Stimulated activated CD4-positive, alpha-beta T cell treated with anti-CD3 and anti-CD28 coated beads, Interleukin-4, amount 100 ng/mL, for 1 hour (primary cell): ENCODE measurements at places on chromosomes 5 and 9.

DNA sequence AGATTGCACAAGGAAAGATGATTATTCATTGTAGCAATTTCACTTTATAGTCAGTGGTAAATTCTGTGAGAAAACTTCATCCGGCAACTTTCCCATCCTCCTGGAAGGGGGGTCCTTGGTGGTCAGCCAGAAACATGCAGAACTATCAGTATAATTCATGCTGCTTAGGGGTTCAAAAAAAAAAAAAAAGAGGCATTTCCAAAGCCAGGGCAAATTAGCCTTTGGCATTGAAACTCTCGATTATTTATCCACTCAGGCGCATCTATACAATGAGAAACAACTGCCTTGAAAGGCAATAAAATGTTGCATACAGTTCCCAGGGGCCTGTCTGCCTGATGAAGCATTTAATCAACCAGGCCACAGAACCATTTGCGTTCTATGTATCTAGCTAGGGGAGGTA is 263.3 kb downstream of the TMEM167A start:
- DNase-seq: no peak

GRCh38 chr5:77743181-77743580 is 33.0 kb downstream of the TBCA start:
- DNase-seq: no peak

DNA sequence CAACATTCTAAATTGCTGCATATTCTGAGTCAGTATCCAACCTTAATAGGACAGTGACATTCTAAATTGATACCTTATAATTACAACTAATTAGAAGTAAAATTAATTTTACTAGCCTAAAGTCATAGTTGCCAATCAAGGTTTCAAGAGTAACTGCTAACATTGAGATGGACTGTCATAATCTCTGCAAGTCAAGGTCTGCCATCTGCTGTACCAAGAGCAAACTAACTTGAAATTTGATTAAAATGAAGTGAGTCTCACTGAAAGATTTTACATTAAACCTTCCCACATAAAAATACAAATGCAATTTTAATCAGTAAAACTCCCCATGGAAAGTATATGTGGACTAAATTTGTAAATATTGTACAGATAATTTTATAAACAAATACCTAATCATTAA is 235.3 kb downstream of the PRDM9 start:
- DNase-seq: no peak

DNA sequence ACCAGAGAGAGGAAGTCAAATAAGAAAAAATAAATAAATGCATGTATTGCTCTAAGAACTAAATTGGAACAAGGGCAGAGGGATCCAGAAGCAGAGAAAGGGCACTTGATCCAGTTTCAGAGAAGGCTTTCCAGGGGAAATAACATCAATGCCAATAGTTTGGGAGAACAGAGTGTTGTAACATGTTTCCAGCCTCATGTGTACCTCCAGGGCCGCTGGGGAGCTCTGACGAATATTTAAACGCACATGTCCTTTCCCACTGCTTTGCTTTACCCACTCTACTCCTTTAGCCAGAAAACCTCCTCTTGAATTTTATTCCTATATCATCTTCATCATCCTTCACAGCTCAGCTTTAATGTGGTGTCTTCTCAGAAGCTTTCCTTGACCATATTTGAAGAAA is 233.7 kb downstream of the ENC1 start:
- no peak for DNase-seq

DNA sequence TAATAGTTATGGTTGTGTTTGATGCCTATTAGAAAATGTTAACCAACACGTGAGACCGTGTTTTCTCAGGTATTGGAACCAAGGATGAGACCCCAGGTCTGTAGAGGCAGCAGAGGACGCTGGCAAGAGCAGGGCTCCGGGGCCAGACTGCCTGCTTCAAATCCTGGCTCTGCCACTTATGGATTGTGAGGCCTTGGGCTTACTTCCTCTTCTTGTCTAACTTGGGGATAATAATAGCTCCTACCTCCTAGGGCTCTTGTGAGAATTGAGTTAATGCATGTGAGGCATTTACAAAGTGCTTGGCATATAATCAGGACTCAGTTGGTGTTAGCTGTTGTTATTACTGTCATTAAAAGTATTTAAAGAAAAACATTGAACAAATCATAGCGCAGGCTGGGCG is 85.5 kb upstream of the PITX1 start:
- DNase-seq: no peak

DNA sequence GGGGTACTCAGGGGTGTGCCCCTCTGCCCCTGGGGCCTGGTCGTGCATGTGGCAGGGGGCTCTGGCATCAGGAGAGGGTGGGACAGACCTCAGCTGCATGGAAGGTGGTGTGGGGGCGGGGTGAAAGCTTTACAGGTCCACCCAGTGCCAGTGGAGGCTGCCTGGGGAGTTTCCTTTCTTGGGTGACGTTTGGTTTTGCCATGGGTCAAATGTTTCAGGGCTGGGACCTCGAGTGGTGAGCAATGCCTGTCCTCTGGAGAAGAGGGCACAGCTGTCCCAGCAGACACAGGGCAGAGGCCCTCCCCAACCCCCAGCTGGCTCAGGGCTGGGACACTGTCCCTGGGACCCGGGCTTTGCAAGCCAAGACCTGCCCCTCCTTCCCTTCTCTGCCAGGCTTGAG is 3.6 kb downstream of the RXRA start:
- no peak for DNase-seq

DNA sequence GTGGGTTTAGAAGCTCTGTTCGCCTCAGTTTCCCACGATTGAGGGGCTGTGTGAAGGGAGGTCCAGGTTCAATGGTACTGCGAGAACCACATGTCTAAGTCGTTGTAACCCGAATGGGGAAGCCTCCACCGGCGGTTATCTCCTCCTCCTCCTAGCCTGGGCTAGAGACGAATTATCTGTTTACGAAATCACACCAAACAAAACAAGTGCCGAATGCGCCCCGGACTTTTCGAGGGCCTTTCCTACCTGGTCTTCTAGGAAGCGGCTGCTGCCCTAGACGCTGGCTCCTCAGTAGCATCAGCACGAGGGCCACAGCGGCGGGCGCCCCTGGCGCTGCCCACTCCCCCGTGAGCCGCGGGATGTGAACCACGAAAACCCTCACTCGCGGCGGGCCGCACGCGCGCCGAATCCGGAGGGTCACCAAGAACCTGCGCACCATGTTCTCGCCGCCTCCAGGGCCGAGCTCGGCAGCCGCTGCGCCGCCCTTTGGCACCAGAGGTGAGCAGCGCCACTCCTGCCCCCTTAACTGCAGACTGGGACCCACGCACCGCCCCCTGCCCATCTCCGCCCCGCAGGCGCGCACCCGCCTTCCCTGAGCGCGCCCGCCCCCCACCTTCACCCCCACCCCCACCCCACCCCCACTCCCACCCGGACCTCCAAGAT is at the start of gene CDKN2A:
CDKN2A (minus strand) TSS at position 500 of the 663 bp plus-strand sequence.
- peak; percentile 46 for DNase-seq

DNA sequence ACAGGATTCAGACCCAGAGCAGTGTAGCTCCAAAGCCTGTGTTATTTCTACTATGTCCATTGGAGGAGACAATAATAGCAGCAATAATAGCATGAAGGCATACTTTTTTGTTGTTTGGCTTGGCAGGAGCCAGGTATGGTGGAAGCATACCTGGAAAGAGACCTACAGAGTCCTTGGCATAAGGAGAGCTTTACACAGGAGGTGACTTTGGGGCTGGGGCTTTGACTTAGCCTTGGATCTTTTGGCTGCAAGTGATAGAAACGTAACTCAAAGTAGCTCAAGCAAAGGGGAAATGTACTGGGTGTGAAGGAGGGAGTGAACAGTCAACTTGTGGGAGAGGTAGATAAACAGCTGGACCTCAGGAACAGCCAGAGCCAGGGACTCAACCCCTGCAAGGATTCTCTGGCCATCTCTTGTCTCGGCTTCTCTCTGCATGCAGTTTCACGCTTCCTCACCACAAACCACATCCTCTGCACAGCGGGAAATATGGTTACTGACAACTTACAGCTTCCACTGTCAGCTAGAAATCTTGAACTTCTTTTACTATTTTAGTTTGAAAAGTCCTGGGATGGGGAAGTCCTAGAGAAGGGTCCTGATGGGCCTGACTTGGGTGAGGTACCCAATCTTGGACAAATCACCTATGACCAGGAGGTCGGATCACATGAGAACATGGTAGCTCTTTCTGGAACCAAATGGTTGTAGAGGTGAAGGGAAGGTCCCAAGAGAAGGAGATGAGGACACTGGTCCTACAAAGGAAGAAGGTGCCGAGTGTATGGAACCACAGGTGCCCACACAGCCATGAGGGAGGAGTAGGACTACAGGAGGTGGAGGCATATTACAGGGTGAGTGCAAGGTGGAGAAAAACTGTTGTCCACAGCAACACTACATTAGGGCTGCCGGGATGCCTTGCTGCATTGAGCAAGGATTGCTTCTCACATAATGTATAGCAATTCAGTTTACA is 47.0 kb upstream of the TGFBR1 start:
- DNase-seq: peak; percentile 46

- DNase-seq: no peak
Measured at GRCh38 chr9:87672586-87672985, 53.3 kb upstream of the CTSL start.

GRCh38 chr5:180399401-180400215 is 46.5 kb upstream of the GFPT2 start:
- DNase-seq: no peak

- DNase-seq: no peak
Measured at GRCh38 chr5:93611976-93612854, 29.2 kb downstream of the NR2F1 start.

GRCh38 chr5:93654676-93655075 is 71.7 kb downstream of the NR2F1 start:
- no peak for DNase-seq

DNA sequence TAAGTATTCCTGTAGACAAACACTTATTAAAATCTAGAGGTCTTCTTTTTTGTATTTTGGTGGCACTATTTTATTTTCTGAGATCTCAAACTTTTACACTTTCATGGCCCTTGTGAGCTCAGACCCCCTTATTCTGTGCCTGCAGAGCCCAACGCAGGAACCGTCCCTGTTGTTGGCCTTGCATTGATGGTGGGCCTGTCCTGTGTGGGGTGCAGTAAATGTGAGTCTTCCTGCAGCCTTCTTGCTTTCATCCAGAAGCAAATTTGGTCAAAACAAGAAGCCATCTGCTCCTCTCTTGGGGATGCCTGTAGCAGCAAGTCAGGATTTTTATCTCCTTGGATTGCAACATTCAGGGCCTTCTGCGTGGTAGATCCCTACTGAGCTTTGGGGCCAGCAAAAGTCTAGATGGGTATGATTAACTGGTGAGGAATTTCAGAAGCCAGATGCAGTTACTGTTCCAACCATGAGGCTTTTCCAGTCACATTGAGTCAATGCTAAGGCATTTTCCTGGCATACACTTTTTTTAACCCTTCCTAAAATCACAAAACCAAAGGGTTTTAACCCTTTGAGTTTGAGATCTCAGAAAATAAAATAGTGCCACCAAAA is 31.7 kb downstream of the BASP1 start:
- DNase-seq: no peak

DNA sequence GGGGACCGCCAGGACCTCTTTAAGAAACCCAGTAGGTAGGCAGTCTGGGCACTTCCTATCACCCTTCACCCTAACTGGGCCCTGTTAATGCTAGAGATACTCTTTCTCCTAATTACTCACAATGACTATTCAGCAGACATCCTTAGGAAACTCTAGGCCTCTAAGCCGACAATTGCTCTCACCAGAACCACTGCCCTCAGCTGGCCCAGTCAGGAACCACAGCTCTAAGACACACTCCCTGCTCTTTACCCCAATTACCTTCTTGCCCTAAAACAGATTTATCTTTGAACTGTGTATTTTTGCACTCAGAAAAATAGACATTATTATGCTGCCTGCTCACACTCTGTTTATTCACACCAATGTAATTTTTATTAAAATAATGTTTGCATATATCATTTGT is 432.6 kb upstream of the SLC30A5 start:
- peak; percentile 5 for DNase-seq

DNA sequence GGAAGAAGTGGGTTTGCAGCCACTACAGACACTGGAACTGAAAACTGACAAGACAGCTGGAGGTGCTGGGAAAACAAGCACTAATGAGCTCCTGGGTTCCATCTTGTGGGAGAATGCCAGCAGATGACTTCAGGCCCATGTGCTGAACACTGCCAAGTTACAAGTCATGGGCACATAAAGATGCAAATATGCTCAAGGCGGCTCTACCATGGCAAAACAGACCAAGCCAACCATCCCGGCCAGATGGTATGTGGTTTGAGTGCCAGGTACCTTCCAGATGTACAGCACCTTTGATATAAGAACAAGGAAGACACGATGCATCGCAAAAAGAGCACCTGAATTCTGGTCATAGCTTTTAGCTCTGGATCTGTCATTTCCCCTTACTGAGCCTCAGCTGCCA is 19.9 kb downstream of the TNFSF8 start:
- DNase-seq: no peak

DNA sequence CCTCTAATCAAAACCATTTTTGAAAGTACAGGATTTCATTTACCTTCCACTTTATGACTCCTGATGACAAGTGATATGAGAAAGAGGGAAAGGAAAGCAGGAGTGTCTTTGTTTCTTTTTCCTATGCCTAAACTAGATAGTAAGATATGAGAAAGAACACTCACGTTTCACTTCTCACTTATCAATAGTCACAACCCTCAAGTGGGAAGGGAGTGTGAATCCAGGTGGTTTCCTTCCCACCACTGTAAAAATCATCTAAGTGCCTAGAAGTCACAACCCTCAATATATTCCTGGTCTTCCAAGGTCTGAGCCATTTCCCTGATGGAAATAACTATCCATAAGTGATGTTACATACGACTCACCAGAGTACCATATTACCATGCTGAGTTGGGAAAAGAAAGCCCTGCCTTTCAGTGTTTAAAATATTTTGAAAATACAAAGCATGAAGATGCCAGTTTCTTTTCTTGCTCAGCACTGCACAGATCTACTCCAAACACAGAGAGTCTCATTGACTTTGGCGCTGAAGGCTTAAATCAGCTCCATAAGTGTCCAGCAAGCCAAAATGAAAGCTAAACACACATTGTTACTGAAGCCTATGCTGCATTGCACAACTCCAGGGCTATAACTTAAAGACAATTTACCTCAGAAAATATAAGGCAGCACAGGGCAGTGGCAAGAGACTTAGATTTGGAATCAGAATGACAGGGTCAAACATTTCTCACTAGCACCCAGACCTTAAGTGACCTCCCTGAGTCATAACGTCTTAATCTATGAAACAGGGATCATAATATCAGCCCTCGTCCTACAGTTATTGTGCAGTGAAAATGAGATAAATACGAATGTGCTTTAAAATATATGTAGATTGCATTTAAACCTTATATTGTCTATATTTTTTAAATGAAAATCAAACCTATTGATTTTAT is 301.2 kb downstream of the KIAA0825 start:
- DNase-seq: no peak

GRCh38 chr5:170190436-170191134 is 42.2 kb upstream of the C5orf58 start:
- no peak for DNase-seq

GRCh38 chr5:141618030-141618803 is 583 bp downstream of the DIAPH1 start:
- DNase-seq: peak; percentile 60

DNA sequence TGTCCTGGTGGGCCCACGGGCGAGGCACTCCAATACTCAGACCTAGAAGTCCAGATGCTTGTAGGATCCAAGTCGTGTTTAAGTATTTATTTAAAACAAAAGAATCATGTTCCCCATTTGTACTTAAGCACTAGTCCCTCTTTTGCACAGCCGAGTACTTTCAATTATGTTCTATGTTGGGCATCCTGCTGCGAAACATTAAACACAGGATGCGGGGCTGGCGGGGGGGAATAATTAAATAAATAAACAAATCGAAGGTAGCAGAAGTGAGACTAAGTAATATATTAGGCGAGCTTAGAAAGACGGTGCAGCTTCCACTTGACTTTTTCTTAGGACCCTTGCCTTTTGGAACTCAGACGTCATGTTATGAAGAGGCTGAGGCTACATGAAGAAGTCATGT is 1129.2 kb upstream of the ACO1 start:
- DNase-seq: no peak
